Heart left ventricle (tissue), 16 donors: ENCODE measurements at places on chromosomes 1 and 21. TPM values are rescaled to one million over a fixed set of nuclear protein-coding genes. Genes with fewer than 3 reads are reported as not detected.

DESI2 gene
- 22.0 TPM for total RNA-seq

GRCh38 chr1:156356875-156357534, 12.0 kb upstream of the RHBG start:
- H3K4me1 ChIP-seq, result no peaks in the 10 kb centered on the region
- peaks cover 9% of the 10 kb centered on the region for H3K27me3 ChIP-seq
- no peak overlapping the region for H3K4me3 ChIP-seq
- H3K27ac ChIP-seq, result no peak overlapping the region
- H3K36me3 ChIP-seq, result no peaks in the 10 kb centered on the region

GRCh38 chr1:198520524-198521254, 19.8 kb downstream of the ATP6V1G3 start:
- H3K27ac ChIP-seq, result no peak overlapping the region
- H3K36me3 ChIP-seq, result no peaks in the 10 kb centered on the region
- H3K4me3 ChIP-seq, result no peak overlapping the region
- DNase-seq, result no peak
- H3K4me1 ChIP-seq, result peaks cover 7% of the 10 kb centered on the region
- H3K27me3 ChIP-seq, result no peaks in the 10 kb centered on the region

EXTL1 gene
- 8.8 TPM for total RNA-seq

DNA sequence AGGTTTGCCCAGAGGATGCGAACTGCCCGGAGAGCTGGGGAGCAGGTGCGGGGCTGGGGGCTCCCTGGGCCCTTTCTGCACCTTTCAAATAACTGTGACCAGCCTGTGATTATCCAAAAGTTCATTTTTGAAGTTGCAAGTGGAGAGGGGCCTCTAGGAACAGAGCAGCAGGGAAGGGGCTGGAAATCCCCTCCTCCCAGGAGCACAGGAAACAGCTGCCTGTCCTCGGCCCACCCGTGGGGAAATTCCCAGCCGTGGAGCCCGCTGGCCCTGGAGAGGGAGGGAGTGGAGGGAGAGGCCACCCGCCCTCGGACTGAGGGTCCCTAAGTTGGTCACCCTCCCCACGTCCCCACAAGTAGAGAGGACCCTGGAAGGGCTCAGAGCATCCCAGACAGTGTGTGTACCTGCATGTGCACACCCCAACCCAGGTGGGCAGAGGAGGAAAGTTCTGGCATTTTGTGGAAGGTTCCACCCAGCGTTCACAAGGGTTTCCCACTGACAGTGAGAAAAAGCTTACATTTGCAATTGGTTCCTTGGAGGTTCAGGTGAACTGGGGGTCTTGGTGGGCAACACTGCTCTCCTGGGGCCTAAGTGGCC, 1.2 kb upstream of the TNFRSF4 start:
- no peak overlapping the region for H3K4me3 ChIP-seq
- no peak overlapping the region for H3K27ac ChIP-seq
- peaks cover 21% of the 10 kb centered on the region for H3K4me1 ChIP-seq
- H3K27me3 ChIP-seq, result no peaks in the 10 kb centered on the region

GRCh38 chr1:192858456-192858855, 49.6 kb downstream of the RGS2 start:
- H3K27me3 ChIP-seq, result no peaks in the 10 kb centered on the region
- H3K4me1 ChIP-seq, result no peaks in the 10 kb centered on the region
- DNase-seq, result no peak
- no peak overlapping the region for H3K27ac ChIP-seq
- H3K36me3 ChIP-seq, result no peaks in the 10 kb centered on the region
- H3K4me3 ChIP-seq, result no peak overlapping the region

- peak; percentile 50 for DNase-seq
- H3K27me3 ChIP-seq, result no peaks in the 10 kb centered on the region
- H3K4me1 ChIP-seq, result peaks cover 43% of the 10 kb centered on the region
- H3K4me3 ChIP-seq, result peak overlapping the region; percentile 16
These were observed 145.4 kb downstream of the SLC45A1 start for GRCh38 chr1:8463144-8463927.

DNA sequence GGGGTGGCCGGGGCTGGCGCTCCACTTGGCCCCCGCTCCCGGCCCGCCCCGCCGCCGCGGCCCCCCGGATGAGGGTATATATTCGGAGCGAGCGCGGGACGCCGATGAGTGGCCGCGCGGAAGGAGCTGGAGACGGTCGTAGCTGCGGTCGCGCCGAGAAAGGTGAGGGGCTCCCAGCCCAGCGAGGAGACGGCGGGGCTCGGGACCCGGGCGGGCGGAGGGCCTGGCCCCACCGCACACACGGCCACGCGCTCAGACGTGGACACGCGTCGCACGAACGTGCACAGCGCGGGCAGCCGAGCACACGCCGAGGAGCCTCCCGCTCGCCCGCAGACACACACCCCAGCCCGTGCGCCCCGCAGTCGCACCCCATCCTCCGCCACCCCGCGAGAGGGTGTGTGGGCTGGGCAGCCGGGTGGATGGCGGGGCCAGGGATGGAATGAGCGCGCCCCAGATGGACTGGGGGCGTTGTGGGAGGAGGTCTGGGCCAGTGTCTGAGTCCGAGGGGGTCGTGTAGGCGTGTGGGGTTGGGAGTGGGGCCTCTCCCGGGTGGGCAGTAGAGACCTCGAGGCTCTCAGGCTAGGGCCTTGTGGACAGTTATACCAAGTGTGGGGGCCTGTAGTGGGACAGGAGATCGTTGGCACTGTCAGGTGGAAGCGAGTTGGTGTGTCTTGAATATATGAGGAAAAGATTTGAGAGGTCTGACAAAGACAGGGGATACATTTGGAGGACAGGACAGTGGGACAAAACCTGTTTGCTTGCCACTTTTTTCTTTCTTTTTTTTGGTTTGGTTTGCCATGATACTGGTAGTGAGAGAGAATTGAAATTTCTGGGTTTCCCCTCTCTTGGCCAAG, at the start of gene UAP1:
Gene UAP1 (plus strand): TSS at position 107 of the 854 bp plus-strand sequence. CDS start 4,347 bp downstream, outside the sequence.
- peak within 1 kb of the TSS; percentile 99 for H3K27ac ChIP-seq
- H3K4me1 ChIP-seq, result peaks cover 6% of the 10 kb centered on the region
- peak within 1 kb of the TSS; percentile 90 for H3K4me3 ChIP-seq
- DNase-seq, result peak; percentile 57

DNA sequence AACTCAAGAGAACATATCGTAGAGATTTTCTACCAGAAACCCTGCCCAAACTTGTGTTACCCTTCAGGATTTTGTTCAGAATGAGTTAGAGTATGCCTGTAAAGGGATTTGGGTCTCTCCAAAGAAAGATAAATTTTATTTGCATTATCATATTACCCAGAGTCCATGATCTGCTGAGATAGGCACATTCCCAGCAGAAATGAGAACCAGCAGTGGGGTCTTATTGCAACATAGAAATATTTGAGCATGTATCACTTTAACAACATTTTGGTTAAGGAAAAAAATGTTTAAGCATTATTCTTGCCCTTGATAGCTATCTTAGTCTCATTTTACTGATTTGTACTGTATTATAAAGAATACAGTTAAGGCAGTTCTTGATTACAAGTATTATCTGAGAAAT, 10.6 kb downstream of the VCAM1 start:
- no peaks in the 10 kb centered on the region for H3K27me3 ChIP-seq
- H3K4me3 ChIP-seq, result no peak overlapping the region
- H3K4me1 ChIP-seq, result no peaks in the 10 kb centered on the region

DNA sequence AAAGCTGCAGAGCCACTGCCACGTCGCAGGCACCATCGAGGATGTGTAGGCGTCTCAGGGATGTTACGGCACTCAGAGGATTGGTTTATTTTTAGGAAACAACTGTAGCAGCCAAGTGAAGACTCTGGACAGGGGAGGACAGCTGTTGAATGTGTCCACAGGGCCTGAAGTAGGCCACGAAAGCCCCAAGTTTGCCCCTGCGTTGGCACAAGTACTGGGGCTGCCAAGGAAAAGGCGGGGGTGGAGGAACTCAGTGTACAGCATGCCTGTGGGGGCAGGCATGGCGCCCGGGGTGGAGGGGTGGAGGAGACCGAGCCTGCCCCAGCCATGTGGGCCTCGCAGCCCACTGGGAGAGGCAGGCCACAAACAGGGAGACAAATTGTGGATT, 89.7 kb downstream of the ADARB1 start:
- H3K4me1 ChIP-seq, result peaks cover 3% of the 10 kb centered on the region
- H3K4me3 ChIP-seq, result no peak overlapping the region
- H3K27ac ChIP-seq, result no peak overlapping the region
- no peaks in the 10 kb centered on the region for H3K27me3 ChIP-seq

DNA sequence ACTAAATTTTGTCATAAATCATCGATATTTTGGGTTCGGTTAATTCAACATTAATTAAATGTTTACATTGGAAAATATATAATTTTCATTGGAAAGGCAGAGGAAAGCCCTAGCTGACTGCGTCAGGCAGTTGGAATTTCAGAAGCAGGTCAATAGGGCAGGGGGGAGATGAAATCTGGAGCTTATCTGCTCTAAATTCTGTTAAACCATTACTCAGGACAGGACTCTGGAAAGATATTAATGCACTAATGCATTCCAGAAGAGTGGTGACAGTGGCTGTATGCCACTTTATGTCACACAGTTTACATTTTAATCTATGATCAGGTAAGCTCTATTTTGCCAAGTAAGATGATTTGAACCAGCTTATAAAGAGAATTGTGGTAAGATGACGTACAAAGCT, 153.0 kb upstream of the B3GALT2 start:
- no peak overlapping the region for H3K27ac ChIP-seq
- peaks cover 4% of the 10 kb centered on the region for H3K4me1 ChIP-seq
- no peaks in the 10 kb centered on the region for H3K36me3 ChIP-seq
- H3K4me3 ChIP-seq, result no peak overlapping the region
- no peaks in the 10 kb centered on the region for H3K27me3 ChIP-seq

EFCAB7 gene
- 9.5 TPM for total RNA-seq

SPRR2A gene
- total RNA-seq, result not detected
